ENCODE measurements at places on chromosomes 5 and 9.

DNA sequence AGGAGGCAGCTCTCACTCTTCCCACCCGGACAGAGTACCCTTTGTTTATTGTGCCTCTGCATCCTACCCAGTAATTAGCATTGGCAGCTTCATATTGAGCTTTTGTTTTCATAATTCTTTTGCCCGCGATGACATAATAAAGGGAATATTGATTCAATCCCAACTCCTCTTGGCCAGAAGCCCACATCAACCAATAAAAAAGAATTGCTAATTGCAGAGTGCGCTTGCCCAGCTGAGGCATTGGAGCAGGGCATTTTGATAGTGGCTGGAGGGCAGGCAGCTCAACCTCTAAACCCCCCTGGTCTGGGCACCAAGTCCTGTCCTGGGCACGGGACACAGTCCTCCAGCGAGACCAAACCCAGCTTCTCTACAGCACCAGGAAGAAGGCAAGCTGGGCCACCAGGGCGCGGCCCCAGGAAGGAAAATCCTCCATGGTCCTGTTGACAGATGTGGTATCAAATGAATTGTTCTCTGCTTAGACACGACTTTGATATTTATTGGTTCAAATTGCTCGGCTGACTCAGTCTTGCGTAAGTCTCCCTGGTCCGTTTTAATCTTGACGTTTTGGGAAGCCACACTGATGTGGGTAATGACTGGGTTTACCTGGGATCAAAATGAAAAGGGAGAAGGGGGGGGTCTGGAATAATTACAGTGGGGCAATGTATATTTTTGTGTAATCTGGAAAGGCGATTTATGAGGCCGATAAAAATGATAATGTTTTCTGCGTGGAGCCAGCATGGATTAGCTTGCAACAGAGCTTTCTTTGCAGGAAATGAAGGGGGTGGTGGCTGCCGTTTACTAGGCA lies 220.7 kb upstream of the MSX2 start:
- DNase-seq = no peak

GRCh38 chr9:113488490-113488889 lies 25.0 kb downstream of the RGS3 start:
- no peak for DNase-seq

DNA sequence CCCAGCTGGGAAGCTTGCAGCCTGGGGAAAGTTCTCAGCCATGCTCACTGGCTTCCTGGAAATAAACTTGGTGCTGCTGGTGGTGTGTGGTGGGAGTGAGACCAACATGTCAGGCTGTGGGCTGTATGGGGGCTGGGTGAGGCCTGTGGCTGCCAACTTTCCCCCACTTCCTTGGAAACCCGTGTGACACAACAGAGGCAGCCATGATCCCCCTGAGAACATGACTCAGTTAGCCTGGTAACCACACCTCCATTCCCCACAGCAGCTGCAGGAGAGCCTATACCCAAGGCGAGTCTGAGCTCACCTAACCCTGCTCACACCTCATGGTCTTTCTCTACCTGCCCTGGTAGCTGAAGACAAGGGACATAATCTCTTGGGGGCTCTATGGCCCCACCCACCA lies 72.7 kb upstream of the RGMB start:
- DNase-seq = no peak

- no peak for DNase-seq
Measured at GRCh38 chr9:129701549-129701948, 36.1 kb downstream of the PRRX2 start.

DNA sequence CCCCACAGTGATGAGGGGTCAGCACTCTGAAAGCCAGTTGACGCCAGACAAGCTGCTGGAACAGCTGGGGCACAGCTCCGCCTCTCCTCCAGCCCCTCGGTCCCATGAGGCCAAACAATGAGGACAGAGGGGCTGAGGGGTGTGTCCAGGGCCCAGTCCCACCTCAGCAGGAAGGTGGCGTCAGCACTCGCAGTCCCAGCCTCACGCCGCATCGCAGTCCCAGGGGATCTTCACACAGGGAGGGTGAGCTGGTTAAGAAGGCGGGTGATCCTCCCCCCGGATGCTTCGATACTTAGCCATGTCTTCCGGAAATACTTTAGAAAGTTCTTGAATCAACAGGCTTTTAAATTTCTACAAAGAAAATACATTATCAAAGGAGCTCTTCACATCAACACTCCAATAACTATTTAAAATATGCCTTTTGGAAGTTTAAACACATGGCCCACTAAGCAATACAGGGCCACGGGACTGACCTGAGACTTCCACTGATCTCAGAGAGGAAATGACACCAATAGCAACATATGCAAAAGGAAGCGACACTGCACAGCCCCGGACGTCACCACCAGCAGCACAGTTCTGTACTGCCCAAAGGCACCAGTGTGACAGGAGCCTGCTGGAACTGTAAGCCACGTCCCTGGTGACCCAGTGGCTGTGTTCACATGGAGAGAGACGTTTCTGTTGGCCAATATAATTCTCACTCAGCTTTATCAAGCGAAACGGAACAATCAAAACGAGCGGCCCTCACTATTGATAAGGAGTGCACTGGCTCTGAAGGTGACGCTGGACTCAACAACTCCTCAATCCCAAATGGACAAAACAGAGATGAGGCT lies 5.9 kb downstream of the MED10 start:
- DNase-seq = no peak

- no peak for DNase-seq
Measured at GRCh38 chr9:117719161-117719920, 15.1 kb downstream of the TLR4 start.
